ENCODE measurements at places on chromosomes 16 and 17. TPM values are rescaled to one million over a fixed set of nuclear protein-coding genes. Genes with fewer than 3 reads are reported as not detected.

Gene SLFN14
- total RNA-seq = not detected

Gene IL34
- 0.74 TPM for total RNA-seq

Gene SDR42E1
- total RNA-seq = 1.2 TPM

Gene PRDM7
- total RNA-seq = 0.03 TPM

Gene SLC5A2
- 0.48 TPM for total RNA-seq
